ENCODE measurements at places on chromosomes 6 and 20.

DNA sequence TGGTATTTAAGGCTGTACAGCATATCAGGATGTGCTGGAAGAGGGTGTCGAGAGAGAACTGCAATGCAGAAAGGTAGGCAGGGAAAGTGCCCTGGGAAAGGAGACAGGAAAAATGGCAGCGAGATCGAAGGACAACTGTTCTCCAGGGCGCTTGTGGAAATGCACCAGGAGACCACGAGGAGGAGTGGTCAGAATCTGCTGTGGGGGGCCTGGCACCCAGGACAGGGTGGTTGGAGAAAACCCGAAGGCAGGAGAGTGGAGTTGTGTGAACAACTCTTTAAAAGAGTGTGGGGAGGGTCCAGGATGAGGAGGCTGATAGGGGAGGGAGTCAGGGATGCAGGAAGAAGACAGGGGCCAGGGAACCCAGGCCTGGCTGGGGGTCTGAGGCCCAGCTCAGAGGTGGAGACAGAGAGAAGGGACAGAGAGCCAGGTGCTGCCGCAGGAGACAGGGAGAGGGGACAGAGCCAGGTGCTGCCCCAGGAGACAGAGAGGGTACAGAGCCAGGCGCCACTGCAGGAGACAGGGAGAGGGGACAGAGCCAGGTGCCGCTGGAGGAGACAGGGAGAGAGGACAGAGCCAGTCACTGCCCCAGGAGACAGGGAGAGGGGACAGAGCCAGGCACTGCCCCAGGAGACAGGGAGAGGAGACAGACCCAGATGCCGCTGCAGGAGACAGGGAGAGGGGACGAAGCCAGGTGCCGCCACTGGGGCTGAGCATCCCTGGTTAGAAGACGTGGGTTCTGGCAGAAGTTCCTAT is 9.3 kb downstream of the SLC22A1 start:
- DNase-seq, result no peak

DNA sequence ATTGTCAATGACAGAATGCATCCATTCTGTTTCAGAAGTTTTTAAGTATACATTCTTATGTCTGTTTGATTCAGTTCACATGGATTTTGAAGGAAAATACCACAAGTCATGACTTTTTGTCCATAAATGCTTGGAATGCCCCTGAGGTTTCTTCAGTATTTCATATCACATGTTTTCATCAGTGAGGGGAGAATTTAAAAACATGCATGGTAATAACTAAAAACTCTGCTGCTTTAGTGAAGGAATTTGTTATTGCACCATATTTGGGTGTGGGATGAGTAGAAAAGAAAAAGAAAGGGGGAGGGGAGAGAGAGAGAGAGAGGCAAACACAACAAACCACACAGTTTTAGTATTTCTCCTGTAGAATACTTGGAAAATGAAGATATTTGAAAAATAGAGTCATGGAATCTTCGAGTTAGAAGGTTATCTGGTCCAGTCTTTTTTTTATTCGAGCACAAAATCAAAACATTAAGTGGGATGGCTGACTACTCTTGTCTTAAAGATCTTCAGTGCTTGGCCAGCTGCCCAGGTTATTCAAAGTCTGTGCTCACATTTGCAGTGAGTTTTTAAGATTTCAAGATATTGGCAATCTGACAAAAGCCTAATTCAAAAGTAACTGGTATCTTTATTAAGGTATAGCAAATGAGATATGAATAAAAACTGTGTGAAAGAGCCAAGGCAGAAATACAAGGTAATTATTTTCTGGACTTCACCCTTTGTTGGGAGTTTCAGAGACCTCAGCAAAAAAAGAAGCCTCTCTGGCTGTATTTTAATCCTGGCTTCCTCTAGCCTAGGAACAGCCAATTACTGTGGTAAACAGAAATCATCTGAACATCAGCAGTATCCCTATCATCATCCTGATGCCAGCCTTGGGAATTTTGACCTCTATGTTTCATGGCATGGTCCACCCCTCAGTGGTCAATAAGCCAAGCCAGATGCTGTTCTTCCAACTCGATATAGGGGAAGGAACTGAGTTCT is 687.9 kb upstream of the CITED2 start:
- no peak for DNase-seq

DNA sequence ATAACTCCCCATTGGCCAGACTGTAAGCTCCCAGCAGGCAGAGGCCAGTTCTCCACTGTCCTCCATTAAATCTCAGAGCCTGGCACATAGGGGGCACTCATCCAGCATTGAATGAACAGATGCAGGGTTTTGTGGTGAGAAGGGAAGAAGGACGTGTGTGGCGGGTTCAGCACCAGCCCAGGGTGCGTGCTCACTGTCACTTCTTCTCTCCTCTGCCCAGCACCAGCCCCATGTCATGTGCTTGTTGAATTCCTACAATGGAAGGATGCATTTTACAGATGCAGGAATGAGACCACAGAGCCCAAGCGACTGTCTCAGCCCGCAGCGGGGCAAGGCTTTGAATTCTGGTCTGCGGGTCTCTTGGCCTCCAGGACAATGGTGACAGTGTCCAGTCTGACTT is 149.9 kb downstream of the CEBPB start:
- no peak for DNase-seq

GRCh38 chr20:39338469-39339376 is 376.6 kb downstream of the DHX35 start:
- DNase-seq, result no peak

DNA sequence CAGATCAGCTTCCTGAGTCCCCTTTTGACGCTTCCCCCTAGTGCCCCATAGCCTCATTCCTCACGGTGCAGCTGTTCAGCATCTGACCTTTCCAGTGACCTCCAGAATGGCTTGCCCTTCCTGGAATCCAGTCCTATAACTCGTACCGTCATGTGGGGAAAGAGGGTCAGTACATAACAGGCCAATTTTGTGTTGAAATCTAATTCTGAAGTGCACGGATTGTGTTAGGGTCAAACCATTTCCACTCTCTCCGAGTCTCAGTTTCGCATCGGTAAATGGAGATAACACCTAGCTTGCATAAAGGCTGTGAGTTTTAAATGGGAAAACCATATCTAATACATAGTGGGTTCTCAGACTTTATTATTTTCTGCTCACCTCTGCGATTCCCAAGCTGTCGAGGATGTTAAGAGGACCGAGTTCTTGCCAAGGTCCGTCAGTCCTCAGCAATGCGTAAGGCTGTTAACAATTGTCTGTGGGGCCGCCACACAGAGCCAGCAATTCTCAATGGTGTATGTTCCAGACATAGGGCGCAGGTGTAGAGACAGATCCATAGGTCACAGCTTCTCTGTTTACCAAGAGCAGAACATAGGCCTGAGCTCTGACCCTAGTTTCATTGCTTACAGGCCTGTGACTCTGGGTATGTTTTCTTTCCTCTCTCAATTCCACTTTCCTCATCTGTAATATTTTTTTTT is 45.5 kb upstream of the CCR6 start:
- DNase-seq, result no peak

DNA sequence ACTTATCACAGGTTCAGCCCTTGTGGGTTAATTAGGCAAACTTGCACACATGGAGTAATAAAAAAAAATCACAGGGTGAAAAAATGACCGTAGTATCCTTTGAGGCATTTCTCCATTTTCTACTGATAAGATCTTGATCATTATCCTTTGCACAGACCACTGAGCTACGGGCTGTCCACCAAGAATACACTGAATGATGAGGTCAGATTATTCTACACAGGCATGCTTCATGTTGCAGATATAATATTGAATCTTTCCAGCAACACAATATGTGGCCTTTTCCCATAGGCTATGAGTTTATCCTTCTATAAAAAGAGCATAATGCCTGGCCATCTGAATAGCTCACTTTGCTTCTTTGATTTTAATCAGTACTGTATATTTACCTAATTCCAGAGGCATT is 168.9 kb downstream of the FRK start:
- DNase-seq, result no peak

GRCh38 chr6:118843685-118844390 is 50.1 kb upstream of the ASF1A start:
- DNase-seq, result no peak

DNA sequence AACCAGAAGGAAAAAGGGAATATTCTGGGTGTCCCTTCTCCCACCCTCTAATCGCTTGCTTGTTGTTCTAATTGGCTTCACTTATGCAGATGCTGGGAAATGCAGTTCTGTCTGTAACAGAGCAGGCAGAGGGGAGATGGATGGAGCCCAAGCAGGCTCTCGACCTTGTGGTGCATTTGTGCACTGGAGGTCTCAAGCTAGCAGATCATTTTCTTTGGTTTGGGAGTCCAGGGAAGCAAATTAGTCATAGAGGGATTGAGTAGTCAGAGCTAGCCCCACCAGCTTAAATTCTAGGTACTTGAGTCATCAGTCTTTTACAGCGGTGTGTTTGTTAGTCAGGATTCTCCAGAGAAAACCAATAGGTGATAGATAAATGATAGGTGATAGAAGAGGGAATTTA is 234.7 kb upstream of the ECI2 start:
- DNase-seq, result no peak

- DNase-seq, result no peak
These were observed 204.2 kb downstream of the GRIK2 start for GRCh38 chr6:101597693-101598092.

DNA sequence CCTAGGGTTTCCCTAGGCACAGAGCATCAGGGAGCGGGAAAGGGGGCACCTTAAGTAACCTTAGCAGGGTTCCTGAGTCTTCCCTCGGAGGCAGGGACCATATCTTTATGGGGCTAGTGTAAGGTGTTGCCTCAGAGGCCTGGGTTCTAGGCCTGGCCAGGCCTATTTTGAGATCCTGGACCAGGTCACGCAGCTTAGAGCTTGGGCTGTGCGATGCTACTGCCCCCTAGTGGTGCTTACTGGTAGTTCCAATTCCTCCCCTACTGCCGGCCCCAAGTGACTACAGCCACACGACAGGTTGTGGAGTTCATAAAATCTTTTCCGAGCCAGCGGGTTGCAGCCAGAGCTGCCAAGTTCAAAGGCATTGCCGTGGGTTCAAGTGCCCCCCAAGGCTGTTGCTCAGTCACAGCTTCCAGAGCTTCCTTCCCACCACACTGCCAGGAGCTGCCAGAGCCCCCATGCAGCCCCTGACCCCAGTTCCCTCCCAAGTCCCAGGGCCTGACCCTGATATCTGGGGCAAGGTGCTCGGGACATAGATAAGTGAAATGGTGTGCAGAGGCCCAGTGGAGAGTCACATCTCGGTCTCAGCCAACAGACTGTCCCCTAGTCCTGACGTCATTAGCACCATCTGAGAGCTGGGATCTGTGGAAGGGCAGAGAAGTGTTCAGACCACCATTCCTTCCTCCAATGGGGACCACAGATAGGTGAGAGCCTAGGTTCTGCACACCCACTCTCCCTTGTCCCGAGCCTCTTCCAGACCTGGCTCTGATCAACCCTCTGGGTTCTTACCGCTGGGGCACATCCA is 3.3 kb downstream of the LRRC73 start:
- DNase-seq, result peak; percentile 43

DNA sequence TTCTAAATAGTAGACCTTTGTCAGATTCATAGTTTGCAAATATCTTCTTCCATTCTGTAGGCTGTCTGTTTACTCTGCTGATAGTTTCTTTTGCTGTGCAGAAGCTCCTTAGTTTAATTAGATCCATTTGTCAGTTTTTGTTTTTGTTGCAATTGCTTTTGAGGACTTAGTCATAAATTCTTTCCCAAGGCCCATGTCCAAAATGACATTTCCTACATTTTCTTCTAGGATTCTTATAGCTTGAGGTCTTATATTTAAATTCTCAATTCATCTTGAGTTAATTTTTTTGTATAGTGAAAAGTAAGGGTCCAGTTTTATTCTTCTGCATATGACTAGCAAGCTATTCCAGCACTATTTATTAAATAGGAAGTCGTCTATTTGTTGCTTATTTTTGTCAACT is 287.0 kb downstream of the PACRG start:
- no peak for DNase-seq

GRCh38 chr6:108463784-108464183 is 96.9 kb upstream of the FOXO3 start:
- DNase-seq, result no peak

- no peak for DNase-seq
These were observed 377.8 kb downstream of the UTRN start for GRCh38 chr6:144662812-144663365.

Data from caudate nucleus (tissue), 63 donors.